ENCODE measurements at places on chromosomes 7 and 10. TPM values are rescaled to one million over a fixed set of nuclear protein-coding genes. Genes with fewer than 3 reads are reported as not detected.

The PKD2L1 gene
- polyA plus RNA-seq: not detected

The CC2D2B gene
- polyA plus RNA-seq: 0.15 TPM

The ANKRD7 gene
- 1.3 TPM for polyA plus RNA-seq

The UPK3BL2 gene
- polyA plus RNA-seq: 5.8 TPM
